Ascending aorta (tissue), 2 donors: ENCODE measurements at places on chromosomes 6 and 20. TPM values are rescaled to one million over a fixed set of nuclear protein-coding genes. Genes with fewer than 3 reads are reported as not detected.

The DBNDD2 gene
- total RNA-seq, result 100 TPM

The TP53TG5 gene
- not detected for total RNA-seq

The C6orf15 gene
- not detected for total RNA-seq

The RAET1E gene
- total RNA-seq, result not detected

The PCMT1 gene
- 23.5 TPM for total RNA-seq

The UBE2C gene
- not detected for total RNA-seq

The KHDC3L gene
- total RNA-seq, result not detected

The GNMT gene
- not detected for total RNA-seq

The PGC gene
- 0.53 TPM for total RNA-seq

The CST9 gene
- not detected for total RNA-seq

The CALHM5 gene
- total RNA-seq, result 3.4 TPM

The COL19A1 gene
- not detected for total RNA-seq

The SNAP25 gene
- 0.43 TPM for total RNA-seq

The FNDC1 gene
- 0.11 TPM for total RNA-seq

The SLC23A2 gene
- total RNA-seq, result 32.8 TPM

The VGLL2 gene
- not detected for total RNA-seq
